ENCODE measurements at places on chromosomes 5 and 9.

GRCh38 chr9:70415041-70415440 is 584 bp upstream of the KLF9 start:
- no peak for DNase-seq

- no peak for DNase-seq
Measured at GRCh38 chr9:3508521-3509291, 17.1 kb downstream of the RFX3 start.

DNA sequence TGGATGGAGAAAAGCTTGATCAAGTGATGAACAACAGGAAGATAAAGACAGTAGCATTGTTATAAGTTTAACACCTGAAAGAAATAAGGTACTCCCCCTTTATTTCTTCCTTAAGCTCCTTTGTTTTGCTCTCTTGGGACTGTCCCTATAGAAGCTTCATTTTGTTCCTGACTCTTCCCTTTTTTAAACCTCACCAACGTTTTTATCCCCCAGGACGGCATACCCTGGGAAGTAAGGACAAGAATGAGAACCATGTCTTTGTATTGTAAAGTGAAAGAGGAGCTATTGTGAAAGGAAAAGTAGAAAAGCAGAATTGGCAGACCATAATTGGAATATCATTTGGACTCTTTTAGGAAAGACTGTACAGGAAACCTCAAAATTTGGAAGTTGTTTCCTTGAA is 1368.6 kb upstream of the C9orf72 start:
- no peak for DNase-seq

DNA sequence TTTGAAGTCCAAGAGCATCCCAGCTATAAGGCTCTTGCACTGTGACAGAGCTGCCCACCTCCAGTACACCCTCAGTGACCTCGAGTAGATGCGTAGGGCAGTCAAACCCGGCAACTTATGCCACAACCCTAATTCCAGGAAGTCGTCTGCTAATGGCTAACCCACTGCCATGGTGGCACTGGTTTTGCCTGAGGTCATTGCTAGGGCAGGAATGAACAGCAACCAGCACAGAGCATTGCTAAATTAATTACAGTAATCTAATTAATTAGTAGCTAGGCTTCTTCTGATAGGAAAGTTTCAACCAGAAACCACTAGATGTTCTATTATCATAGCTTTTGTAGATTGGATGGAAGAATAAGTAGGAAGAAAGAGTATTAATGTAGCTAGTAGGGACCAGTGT is 122.8 kb downstream of the DPYSL3 start:
- no peak for DNase-seq

DNA sequence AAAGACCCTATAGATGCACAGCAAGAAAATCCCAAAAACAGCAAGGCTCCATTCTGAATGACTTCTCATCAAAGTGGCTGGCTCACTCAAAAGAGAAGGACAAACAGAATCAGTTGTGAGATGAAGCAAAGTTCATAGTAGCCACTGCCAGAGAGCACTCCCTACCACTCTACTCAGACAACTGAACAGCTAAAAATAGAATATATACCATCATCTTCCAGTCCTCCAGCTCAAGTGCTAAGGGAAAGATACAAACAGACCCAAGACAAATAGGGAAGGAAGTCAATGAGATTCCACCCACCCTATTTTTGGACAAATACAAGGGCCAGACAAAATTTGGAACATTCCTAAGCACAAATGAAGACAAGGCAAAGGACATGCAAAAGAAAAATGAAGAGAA is 20.6 kb downstream of the GNAQ start:
- no peak for DNase-seq

DNA sequence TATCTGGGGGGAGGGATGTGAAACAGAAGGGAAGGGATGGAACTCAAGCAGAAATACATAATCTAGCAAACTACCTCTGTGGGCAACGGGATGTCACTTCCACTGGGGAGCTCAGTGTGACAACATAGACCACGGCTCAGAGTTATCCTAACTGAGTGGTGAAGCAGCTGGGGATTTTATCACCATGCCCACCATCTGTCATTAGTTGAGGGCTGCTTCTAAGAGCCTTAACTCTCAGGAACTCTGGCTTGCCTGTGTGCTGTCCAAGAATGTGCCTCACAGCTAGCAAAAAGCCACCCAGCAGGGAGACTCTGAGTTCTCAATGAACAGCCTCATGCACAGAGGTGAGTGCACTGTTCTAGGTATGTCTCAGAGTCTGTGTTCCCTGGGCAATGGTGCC is 90.6 kb upstream of the CXCL14 start:
- DNase-seq = no peak

DNA sequence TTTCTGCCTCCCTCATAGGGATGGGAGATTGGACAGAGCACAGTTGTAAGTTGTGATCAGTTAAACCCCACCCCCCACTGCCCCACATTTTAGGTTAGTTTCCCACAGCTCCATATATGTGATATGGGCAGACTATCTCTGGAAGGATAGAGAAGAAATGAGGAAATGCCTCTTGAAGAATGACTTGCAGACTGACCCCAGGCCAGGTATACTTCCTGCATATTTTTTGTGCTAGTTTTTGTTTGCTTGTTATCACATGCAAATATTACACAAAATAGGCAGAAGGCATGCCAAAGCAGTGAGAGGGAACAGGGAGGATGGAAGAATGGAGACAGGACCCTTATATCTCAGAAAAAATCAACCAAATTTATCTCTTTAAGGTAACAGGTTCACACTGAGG is 10.1 kb upstream of the GLRX start:
- no peak for DNase-seq

DNA sequence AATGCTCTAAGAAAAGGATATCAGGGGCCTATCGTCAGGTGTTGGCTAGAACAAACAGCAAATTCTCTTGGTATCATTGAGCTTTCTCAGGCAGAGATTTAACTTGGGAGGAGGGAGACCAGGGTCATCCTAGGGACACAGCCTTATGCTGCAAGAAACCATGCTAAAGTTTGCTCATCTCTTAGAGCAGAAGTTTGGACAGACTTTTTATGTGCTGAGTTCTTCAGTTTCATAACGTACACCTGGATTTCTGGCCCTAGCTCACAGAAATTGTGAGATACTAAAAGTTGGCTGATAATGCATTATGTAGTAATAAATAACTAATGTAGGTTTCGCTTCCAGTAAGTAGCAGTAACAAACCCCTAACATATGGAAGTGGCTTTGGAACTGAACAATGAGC is 1359.8 kb upstream of the CDH9 start:
- DNase-seq = no peak

DNA sequence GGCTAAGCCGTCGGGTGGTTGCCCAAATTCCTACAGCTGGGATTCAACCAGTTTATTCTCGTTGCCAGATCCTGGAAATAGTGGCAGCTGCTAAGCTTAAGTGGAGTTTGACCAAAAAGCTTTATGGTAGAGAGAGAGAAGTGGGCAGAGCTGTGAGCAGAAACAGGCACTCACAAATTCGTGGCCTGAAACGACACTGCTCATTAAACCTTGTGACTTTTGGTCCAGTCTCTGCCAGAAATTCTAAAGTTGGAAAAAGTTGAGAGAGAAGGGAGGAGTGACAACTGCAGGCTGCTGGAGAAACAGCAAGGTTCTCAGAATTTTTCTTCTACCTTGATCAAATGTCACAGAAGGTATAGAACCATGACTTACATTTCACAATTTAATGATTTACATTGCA is 131.5 kb downstream of the MTX3 start:
- DNase-seq = no peak

DNA sequence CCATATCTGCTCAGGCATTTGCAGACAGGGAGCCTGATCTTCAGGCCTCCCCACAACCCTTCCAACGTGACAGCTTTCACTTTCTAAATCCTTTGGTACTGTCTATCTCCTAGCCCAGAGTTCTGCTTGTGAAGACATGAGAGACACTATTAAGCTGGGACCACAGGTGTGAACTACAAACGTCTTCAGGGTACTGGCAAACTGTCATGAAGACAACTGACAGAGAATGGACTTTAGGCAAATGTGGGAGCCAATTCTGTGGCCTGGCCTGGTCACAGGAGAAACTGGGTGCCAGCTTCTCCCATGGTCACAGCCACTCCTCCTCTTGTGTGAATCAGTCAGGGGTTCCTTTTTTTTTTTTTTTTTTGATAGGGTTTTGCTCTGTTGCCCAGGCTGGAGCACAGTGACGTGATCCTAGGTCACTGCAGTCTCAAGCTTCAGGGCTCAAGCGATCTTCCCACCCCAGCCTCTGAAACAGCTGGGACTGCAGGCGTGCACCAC is 10.4 kb downstream of the TRIM14 start:
- DNase-seq = no peak

DNA sequence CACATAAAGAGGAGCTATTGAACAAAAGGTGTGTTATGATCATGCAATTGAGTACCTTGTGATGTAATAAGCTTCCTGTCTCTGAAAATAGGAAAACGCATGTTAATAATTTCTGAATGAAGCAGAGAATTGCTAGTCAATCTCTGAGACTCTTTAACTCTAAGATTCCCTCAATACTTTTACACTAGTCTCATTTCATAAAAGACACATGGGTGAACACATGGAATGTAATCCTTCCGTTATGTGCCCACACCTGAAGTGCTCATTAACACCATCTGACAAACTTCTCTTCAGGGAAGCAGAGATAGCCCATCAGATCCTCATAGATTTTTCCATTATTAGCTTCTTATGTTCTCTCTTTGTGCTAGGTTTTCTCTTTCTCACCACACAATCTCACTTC is 182.4 kb downstream of the TLR4 start:
- no peak for DNase-seq

DNA sequence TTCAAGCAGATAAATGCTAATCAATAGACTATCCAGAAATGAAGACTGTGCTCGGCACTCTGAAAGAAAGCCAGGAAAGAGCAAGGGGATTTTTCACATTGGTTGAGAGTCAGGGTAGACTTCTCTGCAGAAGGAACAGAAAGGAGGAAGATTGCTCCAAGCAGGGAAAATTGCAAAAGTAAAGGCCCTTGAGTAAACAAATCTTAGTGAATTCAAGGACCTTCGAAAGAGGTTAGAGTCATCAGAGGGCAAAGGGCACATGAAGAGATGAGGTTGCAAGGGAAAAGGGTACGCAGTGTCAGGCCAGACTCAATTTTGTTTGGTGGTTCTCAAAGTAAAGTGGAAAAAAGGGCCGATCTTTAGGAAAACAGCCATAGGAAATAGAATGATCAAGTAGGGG is 157.6 kb upstream of the RAI14 start:
- DNase-seq = no peak

DNA sequence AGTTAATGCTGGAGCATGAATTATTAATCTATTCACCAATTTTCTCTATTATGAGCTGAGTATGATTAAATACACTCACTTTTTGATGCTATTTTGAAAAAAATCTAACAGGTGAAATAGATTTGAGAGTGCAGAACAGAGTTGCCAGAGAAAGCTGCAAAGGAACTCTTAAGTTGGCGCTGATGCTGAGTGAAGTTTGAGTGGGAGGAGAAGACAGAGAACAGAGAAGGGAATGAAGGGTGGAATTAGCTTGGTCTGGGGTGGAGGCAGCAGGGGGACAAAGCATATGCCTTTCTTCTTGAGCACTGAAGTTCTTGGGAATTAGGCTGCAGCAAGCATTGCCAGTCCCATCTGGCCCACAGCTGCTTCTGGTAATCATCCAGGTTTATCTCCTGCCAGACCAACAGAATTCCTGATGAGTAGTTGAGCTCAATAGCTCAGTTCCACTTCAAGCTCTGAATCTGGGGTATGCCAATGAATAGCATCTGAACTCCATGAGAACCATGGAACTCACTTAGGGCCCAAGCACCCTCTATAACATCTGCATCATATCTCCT is 290.1 kb downstream of the HINT1 start:
- no peak for DNase-seq

DNA sequence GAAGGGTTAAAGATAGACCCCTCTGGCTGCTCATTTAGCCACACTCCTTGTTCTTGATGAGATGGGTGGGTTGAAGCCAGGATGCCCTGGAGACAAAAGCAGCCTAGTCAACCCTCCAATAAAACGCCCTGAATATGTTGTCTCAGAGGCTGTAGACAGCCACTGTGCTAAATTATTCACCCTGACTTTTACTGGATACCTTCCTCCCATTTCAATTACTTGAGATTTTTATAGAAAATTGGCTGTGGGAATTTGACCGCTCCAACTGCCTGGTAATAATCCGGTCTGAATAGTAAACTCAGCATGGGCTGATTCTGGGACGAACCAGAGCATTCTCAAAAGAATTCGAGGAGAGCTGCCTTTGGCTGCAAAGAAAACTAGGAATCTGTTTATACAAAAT is 104.2 kb downstream of the SNX18 start:
- no peak for DNase-seq

DNA sequence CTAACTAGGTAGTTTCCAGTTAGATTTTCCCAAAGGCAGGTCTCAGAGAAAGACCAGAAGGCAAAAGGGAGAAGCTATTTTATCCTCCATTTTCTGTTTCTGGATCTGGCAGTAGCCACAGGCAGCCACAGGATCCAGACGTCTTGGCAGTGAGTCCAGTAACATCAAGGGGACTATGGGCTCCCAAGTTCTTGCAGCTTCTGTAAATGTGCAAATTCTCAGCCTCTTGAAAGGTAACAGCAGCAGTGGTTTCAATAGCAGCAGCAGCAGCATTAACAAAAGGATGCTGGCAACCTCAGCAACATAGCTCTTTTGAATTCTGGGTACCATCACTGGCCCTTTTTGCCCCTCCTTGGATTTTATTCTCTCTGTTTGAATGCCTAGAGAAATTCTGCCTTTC is 27.1 kb upstream of the IL33 start:
- no peak for DNase-seq

DNA sequence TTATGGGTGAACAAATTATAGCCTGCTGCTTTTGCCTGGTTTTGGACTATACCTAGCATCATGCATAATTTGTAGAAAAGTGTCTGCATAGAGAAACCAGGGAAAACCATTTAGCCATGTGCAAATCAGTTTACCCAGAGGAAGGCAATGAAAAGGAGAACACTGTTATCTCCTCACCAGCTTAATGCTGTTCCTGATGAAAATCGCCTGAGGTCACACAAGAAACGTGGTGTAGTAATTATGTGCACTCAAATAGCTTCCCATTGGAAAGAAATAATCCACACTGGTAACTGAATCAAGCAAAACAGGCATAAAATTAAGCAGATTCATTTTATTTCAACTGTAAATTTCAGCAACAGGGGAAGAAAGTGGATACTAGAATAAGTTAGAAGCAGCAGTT is 51.7 kb upstream of the FAM240B start:
- DNase-seq = no peak

DNA sequence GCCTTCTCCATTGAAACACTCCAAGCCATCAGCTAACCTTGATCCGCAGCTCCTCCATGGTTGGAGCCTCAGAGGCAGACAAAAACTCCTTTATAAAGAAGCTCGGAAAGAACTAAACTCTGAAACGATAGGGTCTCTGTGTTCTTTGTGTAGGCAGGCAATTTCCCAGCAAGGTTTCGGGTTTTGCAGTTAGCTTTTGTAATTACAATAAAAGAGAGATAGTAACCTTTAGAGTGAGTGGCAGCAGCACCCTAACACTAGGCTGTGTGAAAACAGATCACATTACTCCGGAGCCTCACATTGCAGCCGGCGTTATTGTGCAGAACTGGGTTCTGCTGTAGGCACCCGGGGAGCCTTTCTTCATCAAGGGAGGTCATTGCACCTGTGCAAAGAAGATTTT is 115.8 kb upstream of the MAP3K1 start:
- no peak for DNase-seq

- DNase-seq = no peak
Measured at GRCh38 chr9:120465685-120466407, 114.1 kb downstream of the CDK5RAP2 start.

All from mucosa of gallbladder (tissue), 1 donor.